Stimulated activated naive CD8-positive, alpha-beta T cell treated with anti-CD3 and anti-CD28 coated beads, Interleukin-15, amount 100 ng/mL, for 72 hours (primary cell): ENCODE measurements at places on chromosomes 4 and X.

DNA sequence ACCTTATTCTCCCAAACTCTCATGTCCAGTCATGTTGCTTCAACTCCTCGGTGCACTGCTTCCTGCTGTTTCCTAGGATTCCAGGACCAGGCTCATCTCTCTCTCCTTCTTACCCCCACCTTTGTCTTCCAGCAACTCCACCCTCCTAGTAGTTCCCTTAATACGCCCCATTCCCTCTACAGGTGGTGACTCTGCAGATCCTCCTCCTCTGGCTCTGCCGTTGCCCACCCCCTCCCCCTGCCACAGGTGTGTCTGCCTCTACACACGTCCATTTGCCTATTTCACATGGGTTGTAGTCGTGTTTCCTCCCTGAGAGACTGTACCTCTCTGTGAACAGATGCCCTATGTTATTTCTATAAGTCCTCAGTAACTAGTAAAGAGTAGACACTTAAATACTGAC is 32.4 kb downstream of the CDS1 start:
- no peak for DNase-seq

- DNase-seq, result no peak
These were observed 1054.3 kb downstream of the FAT4 start for GRCh38 chr4:126369076-126369475.

GRCh38 chr4:85448906-85449890 is 25.8 kb upstream of the ARHGAP24 start:
- no peak for DNase-seq

DNA sequence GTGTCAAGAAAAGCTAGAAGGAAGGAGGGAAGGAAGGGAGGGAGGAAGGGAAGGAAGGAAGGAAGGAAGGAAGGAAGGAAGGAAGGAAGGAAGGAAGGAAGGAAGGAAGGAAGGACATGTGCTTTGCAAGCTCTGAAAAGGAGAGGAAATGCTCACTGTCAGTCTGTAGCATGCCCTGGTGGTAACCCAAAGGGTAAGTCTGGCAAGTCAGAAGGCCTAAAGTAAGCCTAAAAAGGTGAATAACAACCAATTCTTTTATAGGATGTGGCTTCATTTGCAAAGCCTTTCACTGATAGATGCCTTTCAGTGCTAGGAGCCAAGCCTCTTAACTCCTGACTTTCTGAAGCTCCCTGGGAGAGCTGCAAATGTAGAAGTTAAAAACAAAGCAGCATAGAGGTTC is 542.6 kb downstream of the CFAP47 start:
- DNase-seq, result no peak

- no peak for DNase-seq
These were observed 54.6 kb upstream of the CLDN34 start for GRCh38 chrX:9912351-9913145.

DNA sequence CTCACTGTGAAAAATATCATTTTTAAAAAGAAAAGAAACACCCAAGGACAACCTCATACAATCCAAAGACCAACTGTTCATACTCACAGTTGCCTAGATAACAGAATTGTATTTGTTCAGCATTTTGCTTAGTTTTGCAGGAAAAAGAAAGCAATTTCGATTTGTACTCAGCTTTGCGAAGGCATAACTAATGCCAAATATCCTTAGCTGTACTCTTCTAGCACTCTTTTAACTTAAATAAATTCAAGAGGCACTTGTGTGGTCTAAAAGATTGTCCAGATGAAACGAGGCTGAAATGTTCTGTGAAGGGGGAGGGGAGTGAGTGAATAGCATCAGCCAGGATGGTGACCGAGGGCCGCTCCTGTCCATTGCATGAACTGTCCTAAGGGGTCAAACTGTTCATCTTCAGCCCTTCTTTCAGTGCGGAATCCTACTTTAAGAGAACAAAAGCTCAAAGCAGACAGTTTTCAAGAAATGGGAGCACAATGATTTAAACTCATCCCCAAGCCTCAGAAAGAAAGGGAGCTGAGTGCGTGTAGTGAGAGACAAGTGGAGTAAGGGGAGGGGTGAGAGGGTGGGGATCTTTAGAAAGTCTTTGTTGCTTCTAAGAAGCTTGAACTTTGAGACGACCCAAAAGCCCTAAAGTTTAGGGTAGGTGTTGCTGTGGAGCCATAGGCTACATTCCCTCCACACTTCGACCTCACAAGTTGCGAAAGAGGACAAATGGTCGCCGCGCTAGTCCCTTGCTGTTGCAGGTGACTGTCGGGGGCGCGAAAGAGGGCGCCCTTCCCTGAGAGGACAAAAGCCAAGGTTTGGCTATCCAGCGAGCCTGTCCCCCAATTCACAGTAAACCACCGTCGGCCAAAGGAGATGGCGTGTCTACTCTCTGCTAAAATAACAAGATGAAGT is 4.0 kb upstream of the NEUROG2 start:
- no peak for DNase-seq

DNA sequence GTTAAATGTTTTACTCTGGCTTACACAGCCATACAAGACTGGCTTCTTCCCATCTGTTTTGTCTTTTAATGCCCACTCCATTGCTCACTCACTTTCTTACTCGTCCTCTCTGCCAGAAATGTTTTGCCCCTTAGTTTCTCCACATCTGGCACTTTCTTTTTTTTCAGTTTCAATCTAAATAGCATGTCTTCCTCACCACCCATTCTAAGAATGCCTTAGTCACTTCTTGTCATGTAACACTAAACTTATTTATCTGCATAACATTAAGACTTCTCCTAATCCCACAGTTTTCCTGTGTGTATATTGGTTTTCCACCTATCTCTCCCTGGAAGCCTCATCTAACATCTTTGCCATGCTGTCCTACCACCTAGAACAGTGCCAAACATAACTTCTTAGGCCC is 119.3 kb downstream of the ADAMTS3 start:
- no peak for DNase-seq

DNA sequence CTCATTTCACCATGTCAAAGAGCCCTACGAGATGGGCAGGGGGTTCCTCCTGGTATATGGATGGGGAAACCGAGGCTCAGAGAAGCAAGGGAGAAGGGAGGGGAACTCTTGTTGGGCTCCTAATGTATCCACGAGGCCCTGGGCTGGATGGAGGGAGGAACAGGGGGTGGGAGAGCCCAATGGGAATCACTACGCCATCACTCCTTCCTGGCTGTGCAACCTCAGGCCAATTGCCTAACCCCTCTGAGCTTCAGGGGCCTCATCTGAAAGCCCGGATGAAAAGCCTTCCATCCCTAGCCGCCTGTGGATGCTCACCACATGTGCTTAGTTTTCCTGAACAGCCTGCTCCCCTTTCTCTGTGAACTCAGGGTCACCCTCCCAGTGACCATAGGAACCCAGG is 57.8 kb downstream of the PPP2R2C start:
- no peak for DNase-seq

GRCh38 chr4:94926936-94927335 is 169.2 kb downstream of the BMPR1B start:
- DNase-seq, result no peak

DNA sequence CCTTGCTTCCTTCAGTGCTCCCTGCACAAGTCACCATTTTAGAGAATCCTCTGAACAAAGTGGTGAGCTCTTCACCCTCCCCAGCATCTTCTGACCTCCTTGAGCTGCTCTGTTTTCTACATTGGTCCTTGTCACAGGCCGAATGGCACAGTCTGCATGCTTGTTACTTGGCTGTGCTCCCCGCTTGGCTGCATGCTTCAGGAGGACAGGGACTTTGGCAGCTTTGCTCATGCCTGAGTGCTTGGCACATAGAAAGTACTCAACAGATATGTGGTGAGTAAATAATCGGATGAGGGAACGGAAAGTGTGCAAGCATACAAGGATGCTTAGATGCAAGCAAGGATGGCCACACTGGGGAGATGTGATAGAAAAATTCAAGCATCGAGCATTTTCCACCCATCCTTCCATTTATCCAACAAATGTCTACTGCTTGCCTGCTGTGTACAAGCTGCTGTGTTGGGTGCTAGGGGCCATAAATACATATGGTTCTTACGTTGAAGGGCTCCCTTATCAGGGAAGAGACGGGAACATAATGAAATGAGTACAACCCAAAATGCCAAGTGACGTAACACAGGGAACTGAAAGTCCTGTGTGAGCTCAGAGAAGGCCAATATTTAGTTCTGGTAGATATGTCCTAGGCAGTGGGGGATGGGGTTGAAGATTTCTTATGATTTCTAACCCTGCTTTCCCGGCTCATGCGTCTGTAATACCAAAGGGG is 31.2 kb downstream of the SLC2A9 start:
- no peak for DNase-seq

DNA sequence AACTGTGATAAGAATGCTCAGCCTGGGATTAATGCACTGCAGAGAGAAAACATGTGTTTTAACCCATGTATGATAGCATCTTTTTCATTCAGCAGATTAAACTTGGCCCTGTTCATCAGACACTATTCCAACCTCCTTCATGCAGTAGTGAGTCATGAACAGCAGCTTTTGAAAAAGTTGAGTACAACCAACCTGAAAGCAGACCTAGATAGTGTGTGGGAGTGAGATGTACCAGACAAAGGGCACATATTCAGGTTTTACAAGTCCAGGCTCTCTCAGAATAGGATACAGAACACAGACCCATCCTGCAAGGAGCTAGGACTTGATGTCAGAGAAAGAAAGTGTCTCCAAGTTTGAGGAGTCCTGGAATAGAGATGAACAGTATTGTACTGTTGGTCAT is 237.3 kb upstream of the STS start:
- DNase-seq, result no peak

DNA sequence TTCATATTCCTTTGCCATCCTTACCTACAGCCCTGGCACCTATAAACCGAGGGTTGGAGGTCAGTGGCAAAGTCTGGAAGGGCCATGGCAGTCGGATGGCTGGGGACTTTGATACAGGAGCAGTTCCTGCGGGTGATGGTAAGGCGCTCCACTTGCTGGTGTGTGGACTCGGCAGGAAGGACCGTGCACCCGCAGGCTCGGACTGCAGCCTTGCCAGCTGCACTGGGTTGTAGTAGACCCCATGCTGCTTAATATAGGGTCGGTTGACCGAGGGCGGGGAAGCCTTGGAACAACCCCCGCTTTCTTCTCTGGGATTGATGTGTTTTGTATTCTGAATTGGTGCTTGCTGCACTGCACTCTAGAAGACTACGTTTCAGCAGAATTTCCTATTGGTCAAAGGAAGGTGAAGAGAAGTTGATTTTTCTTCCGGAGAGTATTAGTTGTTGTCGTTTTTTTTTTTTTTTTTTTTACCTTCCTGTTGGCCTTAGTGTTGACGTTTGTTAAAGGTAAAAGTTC is 638 bp downstream of the BLTP1 start:
- DNase-seq, result no peak

- peak; percentile 19 for DNase-seq
These were observed 120.5 kb downstream of the ENPP6 start for GRCh38 chr4:184097241-184097605.

GRCh38 chr4:54228056-54228527 is 1.0 kb upstream of the PDGFRA start:
- peak; percentile 63 for DNase-seq

- no peak for DNase-seq
These were observed 8.1 kb downstream of the RTL5 start for GRCh38 chrX:72123471-72124185.

- no peak for DNase-seq
These were observed at the start of gene CSN2 for GRCh38 chr4:69965628-69966027. Gene CSN2 (minus strand): TSS chr4:69965728. CDS start chr4:69960995, 4,733 bp downstream.

- DNase-seq, result no peak
These were observed 35.8 kb downstream of the APLN start for GRCh38 chrX:129618997-129619396.

DNA sequence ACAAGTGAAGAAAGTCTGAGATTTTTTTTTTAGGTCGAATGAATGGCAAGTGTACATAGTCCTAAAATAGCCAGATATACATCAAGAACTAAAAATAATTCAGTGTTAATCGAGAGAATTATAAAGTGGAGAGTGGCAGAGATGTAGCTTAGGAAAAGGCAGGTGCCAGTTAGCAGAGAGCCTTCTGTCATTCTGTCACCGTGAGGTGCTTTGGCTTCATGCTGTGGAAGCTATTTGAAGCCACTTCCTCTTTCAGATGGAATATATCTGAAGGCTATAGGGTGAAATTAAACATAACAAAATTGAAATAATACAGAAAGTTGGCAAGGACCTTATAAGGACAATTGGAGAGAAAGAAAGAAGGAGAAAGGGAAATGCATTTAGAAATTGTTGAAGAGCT is 756.3 kb downstream of the CCSER1 start:
- DNase-seq, result no peak

GRCh38 chr4:152011469-152011868 is 250.7 kb upstream of the GATB start:
- no peak for DNase-seq

DNA sequence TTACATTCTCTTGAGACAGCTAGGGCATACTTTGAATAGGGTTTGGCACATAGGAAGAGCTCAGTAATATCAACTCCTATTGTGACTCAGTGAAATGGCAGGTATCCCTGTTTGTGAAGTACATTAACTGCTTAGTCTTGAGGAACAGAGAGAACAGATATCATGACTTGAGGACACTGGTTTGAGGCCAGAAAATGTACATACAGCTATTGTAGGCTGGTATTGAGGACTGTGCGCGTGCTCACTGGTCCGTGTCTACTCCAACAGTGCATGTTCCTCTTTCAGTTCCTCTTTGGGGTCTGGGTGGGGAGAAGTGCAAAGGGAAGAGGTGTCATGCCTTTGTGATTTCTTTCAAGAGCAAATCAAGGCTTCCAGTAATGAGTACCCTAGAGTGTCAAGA is 34.6 kb upstream of the TBC1D9 start:
- no peak for DNase-seq

DNA sequence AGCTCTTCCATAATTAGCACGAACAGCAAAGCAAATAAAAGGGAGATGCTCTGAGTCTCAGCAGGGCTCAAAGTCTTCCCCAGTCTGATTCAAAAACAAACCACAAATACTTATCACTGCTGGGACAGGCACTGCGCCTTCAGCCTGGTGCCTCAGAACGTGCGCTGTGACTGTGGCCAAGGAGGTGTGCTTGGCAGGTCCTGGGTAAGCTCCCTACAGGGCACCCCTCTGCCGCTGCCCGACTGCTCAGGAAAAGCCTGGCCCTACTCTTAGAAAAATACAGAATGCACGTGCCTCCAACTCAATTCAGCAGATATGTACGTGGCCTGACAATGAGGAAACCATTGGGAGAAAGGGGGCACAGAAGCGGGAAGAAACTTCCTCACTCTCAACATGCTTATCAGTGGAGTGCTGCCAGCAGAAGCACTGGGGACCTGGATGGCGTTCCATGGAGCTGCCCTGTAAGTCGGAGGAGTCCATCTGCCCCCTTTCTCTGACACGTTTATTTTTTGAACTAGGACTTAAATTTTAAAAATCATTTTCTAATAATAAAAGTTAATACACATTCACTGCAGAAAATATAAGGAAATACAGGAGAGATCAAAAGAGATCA is 86.8 kb downstream of the GATB start:
- no peak for DNase-seq

GRCh38 chrX:46687619-46688018 is 71.3 kb downstream of the SLC9A7 start:
- no peak for DNase-seq

GRCh38 chr4:138409670-138410069 is 167.5 kb upstream of the SLC7A11 start:
- no peak for DNase-seq

GRCh38 chr4:1509366-1509765 is 103.1 kb upstream of the NKX1-1 start:
- DNase-seq, result no peak

GRCh38 chr4:169410839-169411770 is 140.3 kb upstream of the SH3RF1 start:
- peak; percentile 74 for DNase-seq

- no peak for DNase-seq
These were observed 159.5 kb downstream of the KLHL13 start for GRCh38 chrX:117957128-117957527.

GRCh38 chrX:40179283-40179682 is 81.5 kb upstream of the BCOR start:
- DNase-seq, result no peak

GRCh38 chr4:24164054-24164693 is 274.3 kb upstream of the PPARGC1A start:
- DNase-seq, result no peak

GRCh38 chr4:26140150-26140898 is 180.5 kb upstream of the RBPJ start:
- no peak for DNase-seq
